ENCODE measurements at places on chromosomes 5 and 9.

GRCh38 chr5:93019896-93020295 lies 561.1 kb downstream of the NR2F1-AS1 start:
- no peak for DNase-seq

DNA sequence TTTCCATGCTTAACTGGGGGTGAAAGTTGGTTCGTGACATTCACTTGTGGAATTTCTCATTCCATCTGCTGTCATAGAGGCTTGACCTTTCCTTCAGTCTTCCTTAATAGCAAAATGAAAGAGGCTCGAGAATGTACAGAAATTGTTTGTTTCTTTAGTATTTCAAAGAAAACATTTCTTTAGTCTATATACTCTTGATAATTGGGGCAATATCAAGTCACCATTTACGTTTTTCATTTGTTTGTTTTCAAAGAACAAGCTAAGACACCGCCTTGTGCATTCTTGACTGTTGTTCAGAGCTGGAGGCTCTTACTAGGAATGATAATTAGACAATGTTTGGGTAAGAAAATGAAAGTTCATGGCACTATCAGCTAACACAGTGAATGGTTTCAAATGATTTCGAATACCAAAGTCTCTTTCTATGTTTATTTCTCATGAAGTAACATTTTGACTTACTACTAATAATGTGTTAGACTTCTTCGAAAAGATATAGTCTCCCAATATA lies 835.4 kb downstream of the SEMA5A start:
- DNase-seq = no peak

- no peak for DNase-seq
These were observed 601.5 kb downstream of the ANXA1 start for GRCh38 chr9:73753171-73753570.

- DNase-seq = no peak
These were observed 447.3 kb downstream of the ARHGEF28 start for GRCh38 chr5:74073257-74073656.

DNA sequence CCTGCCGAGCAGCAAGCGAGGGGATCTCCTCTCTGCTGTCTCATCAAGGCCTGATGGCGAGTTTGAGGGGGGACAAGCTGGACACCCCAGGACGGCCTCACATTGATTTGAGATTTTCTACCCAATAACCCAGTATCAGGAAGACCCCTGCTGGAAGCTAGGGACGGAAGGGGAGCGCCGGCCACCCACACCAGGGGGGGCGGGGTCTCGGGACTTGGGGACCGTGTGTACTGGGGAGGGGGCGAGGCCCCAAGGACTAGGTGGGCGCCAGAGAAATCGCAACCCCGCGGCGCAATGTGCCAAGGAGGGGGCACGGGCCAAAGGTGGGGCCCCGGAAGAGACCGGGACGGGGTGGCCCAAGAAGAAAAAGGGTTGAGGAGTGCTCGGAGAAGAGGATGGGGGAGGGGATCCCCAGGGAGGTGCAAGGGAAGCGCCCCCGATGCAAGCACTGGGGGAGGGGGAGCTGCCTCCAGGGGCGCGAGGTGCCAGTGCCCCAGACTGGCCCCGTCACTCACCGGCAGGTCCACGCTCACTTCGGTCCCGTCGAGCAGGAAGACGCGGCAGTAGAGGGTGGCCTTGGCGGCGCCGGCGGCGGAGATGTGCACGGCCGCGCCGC lies 1.1 kb downstream of the EPB41L4B start:
- DNase-seq = no peak

- DNase-seq = no peak
These were observed 60.8 kb downstream of the WNK2 start for GRCh38 chr9:93244510-93245436.
